ENCODE measurements at places on chromosomes 2 and 18. TPM values are rescaled to one million over a fixed set of nuclear protein-coding genes. Genes with fewer than 3 reads are reported as not detected.

- H3K27me3 ChIP-seq, result peaks cover 35% of the 10 kb centered on the region
- no peaks in the 10 kb centered on the region for H3K4me1 ChIP-seq
- H3K36me3 ChIP-seq, result no peaks in the 10 kb centered on the region
- H3K4me3 ChIP-seq, result no peak overlapping the region
Observed at GRCh38 chr2:240642061-240642805, 17.0 kb downstream of the GPR35 start.

CD207 gene
- 0.06 TPM for polyA plus RNA-seq

- H3K36me3 ChIP-seq, result no peaks in the 10 kb centered on the region
- H3K4me3 ChIP-seq, result no peak overlapping the region
- H3K27ac ChIP-seq, result no peak overlapping the region
- no peaks in the 10 kb centered on the region for H3K4me1 ChIP-seq
- no peak for DNase-seq
Observed at GRCh38 chr2:227248876-227249275, 76.2 kb upstream of the MFF start.

- H3K4me1 ChIP-seq, result no peaks in the 10 kb centered on the region
- no peaks in the 10 kb centered on the region for H3K36me3 ChIP-seq
- H3K27ac ChIP-seq, result no peak overlapping the region
- no peaks in the 10 kb centered on the region for H3K27me3 ChIP-seq
- no peak overlapping the region for H3K4me3 ChIP-seq
Observed at GRCh38 chr18:8662560-8663255, 42.6 kb upstream of the MTCL1 start.

DNA sequence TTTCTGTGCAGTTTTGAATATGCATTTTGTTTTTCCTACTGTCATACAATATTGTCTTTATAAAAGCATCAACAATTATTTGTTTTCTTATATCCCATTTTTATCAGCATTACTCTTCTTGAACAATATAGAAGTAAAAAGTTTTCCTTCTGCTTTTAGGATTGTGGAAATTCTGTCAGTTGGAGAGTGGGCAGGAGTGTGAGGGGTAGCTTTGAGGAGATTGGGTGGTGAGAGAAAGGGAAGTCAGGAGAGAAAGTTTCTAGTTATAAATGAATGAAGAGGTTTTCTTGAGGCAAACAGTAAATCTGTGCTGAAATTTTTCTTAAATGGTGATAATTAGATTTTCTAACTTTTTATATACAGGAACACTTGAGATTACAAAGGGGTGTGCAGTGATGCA lies 151.7 kb upstream of the NOSTRIN start:
- peaks cover 3% of the 10 kb centered on the region for H3K4me1 ChIP-seq
- no peaks in the 10 kb centered on the region for H3K36me3 ChIP-seq
- no peaks in the 10 kb centered on the region for H3K27me3 ChIP-seq
- H3K27ac ChIP-seq, result no peak overlapping the region

DNA sequence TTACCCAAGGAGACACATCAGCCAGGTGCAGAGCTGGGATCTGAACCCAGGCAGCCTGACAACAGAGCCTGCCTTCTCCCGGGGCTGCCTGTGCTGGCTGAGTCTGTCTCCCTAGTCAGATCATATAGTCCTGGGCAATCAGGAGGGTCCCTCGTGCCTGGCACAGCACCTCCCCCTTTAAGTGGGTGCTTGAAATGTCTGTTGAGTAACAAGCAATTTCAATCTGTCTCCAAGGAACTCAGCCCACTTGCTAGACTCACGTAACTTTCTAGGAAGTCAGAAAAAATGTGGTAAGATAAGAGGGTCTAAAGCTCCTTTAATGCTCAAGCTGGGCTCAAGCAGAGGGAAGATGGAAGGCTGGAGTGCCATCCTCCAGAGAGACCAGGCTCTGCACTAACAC lies 51.9 kb downstream of the REEP1 start:
- H3K27ac ChIP-seq, result no peak overlapping the region
- DNase-seq, result no peak
- H3K4me3 ChIP-seq, result no peak overlapping the region

GRCh38 chr18:29184654-29185053 lies 1007.7 kb upstream of the CDH2 start:
- H3K4me3 ChIP-seq, result no peak overlapping the region
- no peaks in the 10 kb centered on the region for H3K36me3 ChIP-seq
- no peak for DNase-seq

DNA sequence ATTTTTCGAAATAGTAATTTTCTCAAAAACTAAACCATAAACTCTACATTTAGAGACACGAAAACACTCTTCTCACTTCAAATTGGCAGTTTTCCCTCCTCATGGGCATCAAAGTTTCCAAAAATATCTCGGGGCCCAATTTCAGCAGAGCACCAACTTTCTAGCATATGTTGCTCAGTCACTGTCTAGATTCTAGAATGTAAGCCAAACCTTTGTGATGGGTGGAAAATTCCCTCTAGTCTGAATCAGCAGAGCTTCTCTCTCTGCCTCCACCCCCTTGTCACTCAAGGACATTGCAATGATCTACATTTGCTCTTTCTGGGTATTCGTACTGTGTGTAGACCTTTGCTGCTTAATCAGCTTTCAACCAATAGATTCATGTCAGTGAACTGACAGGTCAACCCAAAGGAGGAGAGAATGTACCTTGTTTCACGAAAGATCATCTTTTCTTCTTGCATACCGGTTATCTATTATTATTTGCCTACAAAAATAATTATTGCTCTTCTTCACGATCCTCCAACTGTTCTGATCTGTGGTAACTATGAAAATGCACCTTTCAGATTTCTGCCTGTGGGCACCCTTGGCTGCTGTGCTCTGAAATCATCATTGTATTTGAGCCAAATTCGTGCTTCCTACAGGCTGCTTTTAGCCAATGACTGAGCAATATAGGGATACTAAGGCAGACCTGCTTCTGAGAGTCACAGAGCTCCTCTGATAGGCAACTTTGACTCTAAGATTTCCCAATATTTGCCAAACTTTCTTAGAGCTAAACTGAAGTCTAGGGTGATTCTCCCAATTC lies 38.7 kb upstream of the GLS start:
- no peak for DNase-seq
- H3K27me3 ChIP-seq, result no peaks in the 10 kb centered on the region
- H3K4me1 ChIP-seq, result no peaks in the 10 kb centered on the region

All from sigmoid colon (tissue), 7 donors.